Upper lobe of right lung (tissue), 1 donor: ENCODE measurements at places on chromosomes 5 and 9.

- no peak overlapping the region for H3K4me3 ChIP-seq
- H3K27me3 ChIP-seq = no peaks in the 10 kb centered on the region
- H3K4me1 ChIP-seq = peaks cover 6% of the 10 kb centered on the region
- DNase-seq = no peak
- H3K27ac ChIP-seq = no peak overlapping the region
- H3K36me3 ChIP-seq = no peaks in the 10 kb centered on the region
Observed at GRCh38 chr5:172564883-172565282, 76.2 kb upstream of the NEURL1B start.

- peak overlapping the region; percentile 47 for H3K27ac ChIP-seq
- H3K27me3 ChIP-seq = peaks cover 13% of the 10 kb centered on the region
- H3K36me3 ChIP-seq = no peaks in the 10 kb centered on the region
- peak overlapping the region; percentile 40 for H3K4me3 ChIP-seq
Observed at GRCh38 chr9:134644725-134645606, 3.4 kb downstream of the COL5A1 start.

- no peaks in the 10 kb centered on the region for H3K27me3 ChIP-seq
- H3K36me3 ChIP-seq = no peaks in the 10 kb centered on the region
- no peaks in the 10 kb centered on the region for H3K4me1 ChIP-seq
- H3K27ac ChIP-seq = no peak overlapping the region
- DNase-seq = no peak
- H3K4me3 ChIP-seq = no peak overlapping the region
Observed at GRCh38 chr5:125085797-125086505, 339.5 kb upstream of the ZNF608 start.

DNA sequence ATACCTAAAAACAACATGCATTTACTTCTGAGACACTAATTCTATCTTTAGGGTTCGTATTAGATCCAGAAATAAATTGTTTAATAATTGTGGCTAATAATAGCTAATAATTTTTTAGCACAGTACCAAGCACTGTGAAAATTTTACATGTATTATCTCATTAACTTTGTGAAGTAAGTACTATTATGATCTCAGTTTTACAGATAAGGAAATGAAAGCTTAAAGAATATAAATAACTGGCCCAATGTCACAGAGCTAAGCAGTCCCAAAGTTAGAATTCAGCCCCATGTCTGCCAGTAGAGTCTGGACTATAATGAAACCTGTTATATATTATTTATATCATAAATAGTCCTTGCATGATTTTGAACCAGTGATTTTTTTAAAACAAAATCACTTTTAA, 163.3 kb downstream of the NIPBL start:
- H3K27ac ChIP-seq = no peak overlapping the region
- no peak overlapping the region for H3K4me3 ChIP-seq
- H3K27me3 ChIP-seq = no peaks in the 10 kb centered on the region
- no peak for DNase-seq

DNA sequence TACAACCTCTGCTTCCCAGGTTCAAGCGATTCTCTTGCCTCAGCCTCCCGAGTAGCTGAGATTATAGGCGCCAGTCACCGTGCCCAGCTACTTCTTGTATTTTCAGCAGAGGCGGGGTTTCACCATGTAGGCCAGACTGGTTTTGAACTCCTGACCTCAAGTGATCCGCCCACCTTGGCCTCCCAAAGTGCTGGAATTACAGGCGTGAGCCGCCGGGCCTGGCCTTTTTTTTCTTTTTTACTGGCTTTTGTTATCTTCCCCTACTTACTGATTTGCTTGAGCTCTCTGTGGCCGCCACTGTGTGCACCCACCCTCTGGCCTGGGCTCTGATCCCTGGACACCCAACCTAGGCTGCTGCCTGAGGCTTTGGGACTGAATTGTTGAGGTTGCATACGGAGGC, 60.3 kb downstream of the ANKRD33B start:
- H3K4me1 ChIP-seq = peaks cover 8% of the 10 kb centered on the region
- H3K4me3 ChIP-seq = no peak overlapping the region
- no peak overlapping the region for H3K27ac ChIP-seq
- no peaks in the 10 kb centered on the region for H3K27me3 ChIP-seq

DNA sequence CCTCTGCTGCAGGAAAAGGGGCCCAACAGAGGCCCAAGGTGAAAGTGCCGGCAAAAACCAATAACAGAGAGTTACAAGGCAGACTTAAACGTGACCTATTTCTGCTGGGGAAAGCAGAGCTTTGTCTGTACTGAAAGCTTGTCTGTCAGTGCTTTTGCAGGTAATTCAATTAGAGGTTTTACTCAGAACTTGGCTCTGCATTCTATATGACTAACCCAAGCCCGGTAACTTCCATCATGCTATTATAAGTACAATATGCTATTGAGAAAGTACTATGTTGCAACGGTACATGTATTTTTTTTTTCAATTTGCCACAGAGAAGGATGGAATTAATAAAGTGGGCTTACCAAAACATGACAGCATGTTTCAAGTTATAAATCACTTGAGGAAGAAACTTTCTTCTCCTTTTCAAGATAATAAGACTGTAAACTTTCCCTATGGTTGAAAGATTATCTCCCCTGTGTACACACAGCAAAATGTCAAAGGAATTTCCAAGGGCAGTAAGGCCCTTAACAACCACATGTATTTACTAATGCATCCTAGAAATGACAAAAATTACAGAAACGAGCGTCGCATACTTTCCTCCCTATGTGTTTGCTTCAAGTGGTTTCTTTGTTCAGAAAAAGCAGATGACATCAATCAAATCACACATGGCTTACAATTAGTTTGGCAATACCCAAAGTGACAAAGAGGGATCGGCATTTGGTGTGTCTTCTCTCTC, 282.4 kb downstream of the EFNA5 start:
- peaks cover 27% of the 10 kb centered on the region for H3K4me1 ChIP-seq
- H3K4me3 ChIP-seq = no peak overlapping the region
- no peak for DNase-seq
- H3K36me3 ChIP-seq = no peaks in the 10 kb centered on the region
- H3K27ac ChIP-seq = peak overlapping the region; percentile 45
- H3K27me3 ChIP-seq = no peaks in the 10 kb centered on the region

DNA sequence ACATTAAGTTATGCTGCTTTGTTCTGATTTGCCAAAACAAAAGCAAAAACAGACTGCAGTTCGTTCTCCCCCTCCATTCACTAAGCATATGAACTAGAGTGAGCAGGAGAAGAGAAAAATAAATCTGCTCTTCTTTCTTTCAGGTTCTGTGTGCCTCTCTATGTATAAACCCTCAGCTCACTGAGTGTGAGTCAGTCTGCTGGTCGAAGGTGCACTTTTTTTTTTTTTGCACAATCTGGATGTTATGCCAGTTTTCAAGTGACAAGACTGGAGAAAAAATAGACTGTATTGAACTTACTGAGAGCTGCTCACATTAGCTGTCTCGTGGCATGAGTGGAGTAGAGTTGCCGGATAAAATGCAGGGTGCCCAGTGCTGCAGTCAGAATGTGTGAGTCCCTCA, 244.6 kb upstream of the ATP10B start:
- H3K27me3 ChIP-seq = no peaks in the 10 kb centered on the region
- no peaks in the 10 kb centered on the region for H3K4me1 ChIP-seq
- H3K27ac ChIP-seq = no peak overlapping the region
- H3K4me3 ChIP-seq = no peak overlapping the region
- H3K36me3 ChIP-seq = no peaks in the 10 kb centered on the region

- no peak overlapping the region for H3K4me3 ChIP-seq
- no peak for DNase-seq
- no peaks in the 10 kb centered on the region for H3K36me3 ChIP-seq
- H3K27me3 ChIP-seq = no peaks in the 10 kb centered on the region
- H3K4me1 ChIP-seq = peaks cover 26% of the 10 kb centered on the region
Observed at GRCh38 chr9:113888976-113889375, 12.9 kb downstream of the ZNF618 start.

GRCh38 chr5:122858451-122858850, 13.0 kb downstream of the SNX24 start:
- no peak for DNase-seq
- no peaks in the 10 kb centered on the region for H3K27me3 ChIP-seq
- no peaks in the 10 kb centered on the region for H3K36me3 ChIP-seq
- no peak overlapping the region for H3K27ac ChIP-seq
- H3K4me1 ChIP-seq = no peaks in the 10 kb centered on the region

DNA sequence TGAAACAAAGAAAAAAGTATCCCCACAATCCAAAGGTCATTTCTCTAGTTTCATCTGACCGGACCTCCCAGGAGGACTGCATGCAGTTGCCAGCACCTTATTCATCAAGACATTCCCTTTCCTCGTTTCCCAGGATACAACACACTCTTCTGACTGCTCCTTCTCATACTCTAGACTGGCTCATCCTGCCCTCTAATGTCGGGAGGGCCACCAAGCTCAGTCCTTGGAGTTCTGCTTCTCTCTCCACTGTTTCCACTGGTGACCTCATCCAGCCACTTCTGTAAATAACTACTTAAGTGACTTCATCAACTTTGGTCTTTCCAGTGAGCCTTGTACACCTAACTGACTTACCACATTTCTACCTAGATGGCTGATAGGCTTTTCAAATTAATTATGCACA, 179.1 kb downstream of the EPB41L4A start:
- no peak overlapping the region for H3K4me3 ChIP-seq
- DNase-seq = no peak
- no peaks in the 10 kb centered on the region for H3K36me3 ChIP-seq
- no peaks in the 10 kb centered on the region for H3K27me3 ChIP-seq
- H3K4me1 ChIP-seq = no peaks in the 10 kb centered on the region

DNA sequence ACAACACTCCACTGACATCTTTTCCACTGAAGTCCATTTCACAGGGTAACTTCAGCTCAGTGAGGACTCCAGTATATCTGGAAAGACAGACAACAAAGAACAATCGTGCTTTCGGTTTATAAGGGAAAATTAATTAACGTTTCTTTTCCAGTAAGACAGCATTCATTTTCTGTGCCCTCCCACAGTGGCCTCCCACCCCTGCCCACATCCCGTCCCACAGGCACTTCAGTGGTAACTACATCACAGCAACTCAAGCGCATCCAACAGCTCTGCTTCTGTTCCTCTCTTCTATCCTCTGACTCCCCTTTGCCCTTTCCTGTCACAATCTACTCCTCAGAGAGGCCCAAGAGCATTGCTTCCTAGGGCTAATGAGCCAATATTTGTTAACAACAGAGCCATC, 40.3 kb downstream of the GLDC start:
- no peak for DNase-seq
- no peaks in the 10 kb centered on the region for H3K36me3 ChIP-seq
- H3K27ac ChIP-seq = no peak overlapping the region
- H3K27me3 ChIP-seq = no peaks in the 10 kb centered on the region
- no peaks in the 10 kb centered on the region for H3K4me1 ChIP-seq

DNA sequence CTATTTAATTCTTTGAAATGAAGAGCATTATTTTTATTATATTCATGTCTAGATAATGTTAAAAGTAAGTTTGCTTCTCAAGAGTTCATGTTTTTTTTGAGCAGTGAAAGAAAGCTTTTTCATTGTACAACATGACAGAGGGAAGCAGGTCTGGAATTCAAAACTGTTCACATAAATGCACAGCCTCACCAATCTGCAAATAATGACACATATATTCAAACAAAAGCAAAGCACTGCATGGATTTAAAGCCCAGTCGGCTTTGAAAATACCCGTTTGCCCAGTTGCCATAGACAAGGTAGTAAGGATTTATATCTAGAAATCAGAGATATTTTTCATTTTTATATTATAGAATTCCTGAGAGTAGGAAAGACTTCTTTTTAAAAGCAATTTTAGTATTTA, 201.8 kb downstream of the CD180 start:
- H3K4me3 ChIP-seq = no peak overlapping the region
- no peaks in the 10 kb centered on the region for H3K27me3 ChIP-seq
- H3K36me3 ChIP-seq = no peaks in the 10 kb centered on the region
- no peak for DNase-seq
- H3K4me1 ChIP-seq = no peaks in the 10 kb centered on the region

GRCh38 chr9:96484521-96484931, 34.6 kb downstream of the HABP4 start:
- no peaks in the 10 kb centered on the region for H3K27me3 ChIP-seq
- no peak for DNase-seq
- H3K27ac ChIP-seq = no peak overlapping the region

DNA sequence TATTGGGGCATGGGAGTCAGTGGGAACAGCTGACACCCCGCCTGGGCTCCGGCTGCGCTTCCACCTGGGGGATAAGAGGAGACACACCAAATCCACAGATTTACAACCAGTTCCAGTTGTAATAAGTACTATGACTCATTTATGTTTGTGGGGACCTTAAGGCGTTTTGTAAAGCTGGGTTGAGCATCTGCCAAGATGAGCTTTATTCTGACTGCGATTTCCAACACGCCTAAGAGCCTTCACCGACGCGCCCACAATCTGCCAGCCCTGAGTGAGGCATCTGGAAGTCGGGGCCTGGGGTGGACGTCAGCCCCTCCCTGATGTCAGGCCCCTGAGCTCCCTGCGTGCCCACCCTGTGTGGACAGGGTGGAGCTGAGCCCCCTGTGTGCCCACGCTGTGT, 14.3 kb upstream of the LHX3 start:
- DNase-seq = no peak
- peaks cover 40% of the 10 kb centered on the region for H3K36me3 ChIP-seq
- H3K4me3 ChIP-seq = no peak overlapping the region
- no peaks in the 10 kb centered on the region for H3K4me1 ChIP-seq
- no peaks in the 10 kb centered on the region for H3K27me3 ChIP-seq

GRCh38 chr9:76510041-76510440, 51.1 kb downstream of the GCNT1 start:
- H3K36me3 ChIP-seq = no peaks in the 10 kb centered on the region
- H3K27me3 ChIP-seq = no peaks in the 10 kb centered on the region
- no peak overlapping the region for H3K4me3 ChIP-seq
- no peak overlapping the region for H3K27ac ChIP-seq

DNA sequence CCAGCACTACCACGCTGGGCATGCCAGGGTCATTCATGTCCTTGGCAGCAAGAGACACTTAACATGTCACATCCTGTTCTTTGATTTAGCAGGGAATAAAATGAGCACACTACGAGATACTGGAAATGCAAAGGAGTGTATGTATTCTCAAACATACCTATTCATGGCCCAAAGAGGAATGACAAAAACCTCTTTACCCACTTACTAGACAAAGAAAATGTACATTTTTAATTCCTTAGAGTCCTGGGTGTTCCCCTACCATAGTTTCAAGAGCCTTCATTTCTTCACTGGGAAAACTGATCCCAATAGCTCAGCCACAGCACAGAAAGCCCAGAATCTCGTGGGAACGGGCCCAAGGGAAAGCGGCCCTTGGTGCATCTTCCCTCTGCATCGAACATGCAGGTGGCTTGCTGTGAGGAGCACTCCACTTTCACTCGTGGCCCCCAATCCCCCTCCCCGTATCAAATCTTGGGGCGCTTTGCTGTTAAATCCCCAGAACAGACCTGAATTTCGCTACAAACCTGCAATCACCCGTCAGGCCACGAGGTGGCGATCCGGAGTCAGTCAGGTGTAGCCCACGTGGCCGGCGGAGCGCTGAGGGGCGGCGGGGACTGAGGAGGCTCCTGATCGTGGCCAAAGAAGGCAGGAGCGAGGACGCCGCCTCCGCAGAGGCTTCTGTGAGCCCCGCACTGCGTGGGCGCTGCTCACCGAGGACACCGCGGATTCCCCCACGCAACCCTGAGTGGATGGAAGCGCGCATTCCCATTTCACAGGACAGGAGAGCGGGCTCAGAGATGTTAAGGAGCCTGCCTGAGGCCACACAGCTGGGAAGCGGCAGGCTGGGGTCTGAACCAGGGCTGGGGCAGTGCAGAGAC, 91.4 kb downstream of the LMX1B start:
- no peak overlapping the region for H3K27ac ChIP-seq
- DNase-seq = peak; percentile 87
- no peaks in the 10 kb centered on the region for H3K36me3 ChIP-seq
- H3K4me3 ChIP-seq = peak overlapping the region; percentile 22
